ENCODE measurements at places on chromosomes 4 and X. TPM values are rescaled to one million over a fixed set of nuclear protein-coding genes. Genes with fewer than 3 reads are reported as not detected.

MEPE gene
- total RNA-seq = not detected

SPANXA2 gene
- not detected for total RNA-seq

GYPE gene
- 2.6 TPM for total RNA-seq

TRAPPC2 gene
- 43.7 TPM for total RNA-seq

APLN gene
- total RNA-seq = 2.8 TPM

PF4V1 gene
- total RNA-seq = not detected

ADGRG4 gene
- not detected for total RNA-seq

THOC2 gene
- 175 TPM for total RNA-seq

NSG1 gene
- 54.9 TPM for total RNA-seq

TAF7L gene
- not detected for total RNA-seq

ADGRA3 gene
- 87.5 TPM for total RNA-seq

GLRA3 gene
- 1.9 TPM for total RNA-seq

MOSPD2 gene
- 37.2 TPM for total RNA-seq

IL9R gene
- not detected for total RNA-seq

SCFD2 gene
- total RNA-seq = 37.4 TPM

ANXA3 gene
- 16.8 TPM for total RNA-seq

CNOT6L gene
- 83.9 TPM for total RNA-seq

SSX2 gene
- not detected for total RNA-seq

TSPAN7 gene
- total RNA-seq = 58.6 TPM

TMEM31 gene
- total RNA-seq = not detected

PNMA6F gene
- not detected for total RNA-seq

RBM47 gene
- 18.8 TPM for total RNA-seq

SMIM10 gene
- 3.6 TPM for total RNA-seq

LUZP4 gene
- not detected for total RNA-seq

GLOD5 gene
- total RNA-seq = not detected

GAGE12H gene
- not detected for total RNA-seq

SMIM31 gene
- total RNA-seq = 0.11 TPM

HTRA3 gene
- total RNA-seq = 44.8 TPM

HPGD gene
- total RNA-seq = 11.9 TPM

ASB12 gene
- 0.38 TPM for total RNA-seq

CFI gene
- 44.0 TPM for total RNA-seq

JADE1 gene
- total RNA-seq = 46.5 TPM

KDR gene
- 211 TPM for total RNA-seq

SYNPO2 gene
- total RNA-seq = 66.4 TPM

CT45A5 gene
- not detected for total RNA-seq

TGIF2LX gene
- total RNA-seq = not detected

SPATA18 gene
- 6.3 TPM for total RNA-seq

S100G gene
- total RNA-seq = not detected

ADH1A gene
- not detected for total RNA-seq

TLR6 gene
- 2.0 TPM for total RNA-seq

MTMR8 gene
- total RNA-seq = 9.2 TPM

CLDN24 gene
- total RNA-seq = not detected

CT45A1 gene
- not detected for total RNA-seq

SPACA5 gene
- not detected for total RNA-seq

ARHGAP24 gene
- 52.7 TPM for total RNA-seq

SPIN4 gene
- 21.0 TPM for total RNA-seq

ARR3 gene
- total RNA-seq = 9.8 TPM

EFNB1 gene
- 37.2 TPM for total RNA-seq

CRMP1 gene
- 148 TPM for total RNA-seq

MGST2 gene
- total RNA-seq = 14.2 TPM

ESX1 gene
- total RNA-seq = not detected

MAGEB10 gene
- not detected for total RNA-seq

PSAPL1 gene
- 0.05 TPM for total RNA-seq

ANAPC10 gene
- 52.7 TPM for total RNA-seq

SCARB2 gene
- 378 TPM for total RNA-seq

COL4A6 gene
- 21.6 TPM for total RNA-seq

CFAP99 gene
- not detected for total RNA-seq

CABS1 gene
- total RNA-seq = not detected

All from camera-type eye (tissue), 1 donor.